ENCODE measurements at places on chromosomes 5 and 9.

GRCh38 chr5:159906943-159907342 lies 9.3 kb upstream of the ADRA1B start:
- H3K4me1 ChIP-seq = no peaks in the 10 kb centered on the region
- peaks cover 12% of the 10 kb centered on the region for H3K27me3 ChIP-seq
- H3K36me3 ChIP-seq = no peaks in the 10 kb centered on the region
- H3K27ac ChIP-seq = no peak overlapping the region
- no peak overlapping the region for H3K4me3 ChIP-seq
- no peak for DNase-seq

GRCh38 chr9:134955801-134956200 lies 38.1 kb upstream of the FCN1 start:
- no peak overlapping the region for H3K4me3 ChIP-seq

DNA sequence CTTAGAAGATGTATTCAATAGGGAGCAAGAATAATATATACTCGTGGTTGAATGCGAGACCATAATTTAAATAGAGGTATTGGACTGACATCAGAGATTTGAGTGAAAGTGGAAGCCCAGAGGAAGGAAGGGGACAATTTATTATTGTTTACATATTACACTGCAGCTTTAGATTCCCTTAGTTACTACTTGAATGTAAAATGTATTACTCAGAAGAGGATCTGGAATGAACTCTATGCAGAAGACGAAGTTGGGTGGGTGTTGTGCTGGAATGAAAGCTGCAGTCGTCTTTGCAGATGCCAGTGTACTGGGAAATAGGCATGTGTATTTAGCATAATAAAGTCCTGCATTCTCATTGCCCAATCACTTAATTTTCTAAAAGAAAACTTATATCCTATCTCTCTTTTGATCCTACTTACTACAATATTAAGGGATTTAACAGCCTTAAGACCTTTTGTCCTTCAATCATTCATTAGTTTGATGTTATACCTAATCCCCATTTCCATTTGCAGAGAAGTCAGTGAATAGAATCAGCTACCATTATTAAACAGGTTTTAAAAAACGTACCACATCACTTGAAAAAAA lies 570.7 kb upstream of the WWC1 start:
- no peak for DNase-seq
- no peaks in the 10 kb centered on the region for H3K36me3 ChIP-seq
- H3K4me3 ChIP-seq = no peak overlapping the region
- no peak overlapping the region for H3K27ac ChIP-seq

- H3K27ac ChIP-seq = no peak overlapping the region
- no peak for DNase-seq
Observed at GRCh38 chr5:174097486-174098185, 52.1 kb downstream of the NSG2 start.

- H3K4me3 ChIP-seq = no peak overlapping the region
- peak; percentile 47 for DNase-seq
- H3K36me3 ChIP-seq = no peaks in the 10 kb centered on the region
- peaks cover 30% of the 10 kb centered on the region for H3K4me1 ChIP-seq
Observed at GRCh38 chr5:95723632-95724369, 7.3 kb upstream of the RHOBTB3 start.

GRCh38 chr9:84121991-84122523 lies 141.5 kb downstream of the RMI1 start:
- no peak for DNase-seq
- no peak overlapping the region for H3K4me3 ChIP-seq
- H3K4me1 ChIP-seq = no peaks in the 10 kb centered on the region
- no peaks in the 10 kb centered on the region for H3K36me3 ChIP-seq
- H3K27me3 ChIP-seq = no peaks in the 10 kb centered on the region

GRCh38 chr9:100555471-100555870 lies 22.4 kb upstream of the CAVIN4 start:
- no peaks in the 10 kb centered on the region for H3K4me1 ChIP-seq
- no peak overlapping the region for H3K4me3 ChIP-seq
- no peak for DNase-seq
- no peaks in the 10 kb centered on the region for H3K36me3 ChIP-seq
- H3K27ac ChIP-seq = no peak overlapping the region

GRCh38 chr5:27103486-27103885 lies 65.1 kb upstream of the CDH9 start:
- H3K36me3 ChIP-seq = no peaks in the 10 kb centered on the region
- no peak overlapping the region for H3K27ac ChIP-seq
- H3K27me3 ChIP-seq = no peaks in the 10 kb centered on the region
- no peak for DNase-seq
- no peak overlapping the region for H3K4me3 ChIP-seq

- DNase-seq = peak; percentile 60
- peaks cover 5% of the 10 kb centered on the region for H3K4me1 ChIP-seq
- no peak overlapping the region for H3K27ac ChIP-seq
- H3K36me3 ChIP-seq = no peaks in the 10 kb centered on the region
- H3K27me3 ChIP-seq = no peaks in the 10 kb centered on the region
- H3K4me3 ChIP-seq = no peak overlapping the region
Observed at GRCh38 chr5:172827841-172828240, 6.2 kb upstream of the ERGIC1 start.

GRCh38 chr5:159406571-159406970 lies 76.3 kb upstream of the IL12B start:
- no peaks in the 10 kb centered on the region for H3K36me3 ChIP-seq
- H3K27ac ChIP-seq = no peak overlapping the region
- no peak overlapping the region for H3K4me3 ChIP-seq
- DNase-seq = no peak
- no peaks in the 10 kb centered on the region for H3K4me1 ChIP-seq

DNA sequence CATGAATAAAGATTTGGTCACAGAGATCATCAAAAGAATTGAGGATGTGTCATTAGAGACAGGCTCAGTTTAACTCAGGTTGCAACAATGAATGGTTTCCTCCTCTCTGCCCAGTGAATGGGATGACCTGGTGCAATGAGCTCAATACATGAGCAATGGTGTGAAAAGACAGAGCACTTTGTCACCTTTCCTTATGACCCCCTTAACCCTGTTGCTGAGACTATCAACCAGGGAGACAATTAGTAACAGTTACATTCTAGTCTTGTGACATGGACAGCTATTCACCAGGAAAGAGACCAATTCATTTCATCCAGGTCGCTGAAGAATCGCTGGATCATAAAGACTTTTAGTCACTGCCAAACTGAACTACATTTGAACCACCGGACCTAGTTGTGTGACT lies 19.9 kb upstream of the CDH6 start:
- no peak overlapping the region for H3K4me3 ChIP-seq
- no peaks in the 10 kb centered on the region for H3K36me3 ChIP-seq
- H3K27ac ChIP-seq = no peak overlapping the region
- no peak for DNase-seq
- H3K27me3 ChIP-seq = no peaks in the 10 kb centered on the region
- H3K4me1 ChIP-seq = no peaks in the 10 kb centered on the region

DNA sequence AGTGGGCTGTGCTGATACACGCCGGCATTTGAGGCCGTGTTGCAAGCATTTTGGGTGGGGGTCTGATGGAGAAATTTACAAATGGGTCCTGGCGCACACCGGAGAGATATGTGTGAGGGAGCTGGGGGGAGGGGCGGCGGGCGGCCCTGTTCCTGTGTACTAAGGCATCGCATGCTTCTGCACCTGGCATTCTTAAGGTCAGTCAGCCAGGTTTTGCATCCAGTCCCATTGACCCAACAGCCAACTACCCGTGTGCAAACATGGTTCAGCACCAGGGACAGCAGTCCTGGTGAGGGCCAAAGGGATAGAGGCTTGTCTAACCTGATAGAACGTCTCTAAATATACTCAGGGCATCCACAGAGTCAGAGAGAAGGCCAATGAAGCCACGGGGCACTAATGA lies 839 bp downstream of the GABRG2 start:
- no peak overlapping the region for H3K27ac ChIP-seq
- DNase-seq = peak; percentile 5
- no peaks in the 10 kb centered on the region for H3K36me3 ChIP-seq
- H3K4me1 ChIP-seq = no peaks in the 10 kb centered on the region
- H3K27me3 ChIP-seq = no peaks in the 10 kb centered on the region
- no peak overlapping the region for H3K4me3 ChIP-seq

DNA sequence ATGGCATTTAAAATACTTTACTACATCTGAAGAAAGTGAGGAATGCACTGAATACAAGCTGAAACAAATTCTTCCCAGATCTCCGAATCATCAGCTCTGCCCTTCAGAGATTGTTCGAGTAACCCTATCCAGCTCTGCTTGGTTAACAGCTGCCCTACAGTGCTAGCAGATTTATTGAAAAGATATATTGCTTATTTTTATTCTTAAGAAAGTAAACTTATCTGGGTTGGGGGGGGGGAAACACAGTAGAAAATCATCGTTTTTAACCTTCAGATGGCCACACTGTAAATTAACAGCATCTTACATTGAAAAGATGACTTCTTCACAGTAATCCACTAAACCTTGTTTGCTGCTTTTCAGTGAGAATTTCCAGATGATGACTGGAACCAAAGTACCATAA lies 210.8 kb downstream of the NFIB start:
- no peaks in the 10 kb centered on the region for H3K27me3 ChIP-seq
- H3K36me3 ChIP-seq = no peaks in the 10 kb centered on the region
- no peak overlapping the region for H3K27ac ChIP-seq
- no peak for DNase-seq
- H3K4me3 ChIP-seq = no peak overlapping the region

DNA sequence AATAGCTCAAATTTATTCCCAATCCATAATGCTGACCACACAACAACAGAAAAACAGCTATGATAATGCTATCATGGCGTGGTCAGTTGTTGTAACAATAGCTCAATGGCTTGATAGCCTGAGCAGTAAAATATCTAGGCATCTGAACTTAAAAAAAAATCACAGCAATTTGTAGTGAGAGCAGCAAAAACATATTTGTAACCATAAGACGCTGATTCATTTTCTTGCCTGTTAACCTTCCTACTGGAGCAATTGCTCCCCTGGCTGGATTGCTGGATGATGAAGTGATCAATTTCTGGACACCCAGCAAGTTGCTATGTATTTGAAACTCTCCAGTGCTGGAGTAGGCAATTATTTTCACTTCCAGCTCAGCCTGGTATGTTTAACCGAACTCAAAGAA lies 115.1 kb downstream of the PCSK1 start:
- no peak overlapping the region for H3K4me3 ChIP-seq
- DNase-seq = no peak

GRCh38 chr5:68380078-68380477 lies 164.5 kb downstream of the PIK3R1 start:
- H3K4me3 ChIP-seq = no peak overlapping the region
- DNase-seq = no peak
- no peaks in the 10 kb centered on the region for H3K27me3 ChIP-seq
- H3K4me1 ChIP-seq = no peaks in the 10 kb centered on the region

DNA sequence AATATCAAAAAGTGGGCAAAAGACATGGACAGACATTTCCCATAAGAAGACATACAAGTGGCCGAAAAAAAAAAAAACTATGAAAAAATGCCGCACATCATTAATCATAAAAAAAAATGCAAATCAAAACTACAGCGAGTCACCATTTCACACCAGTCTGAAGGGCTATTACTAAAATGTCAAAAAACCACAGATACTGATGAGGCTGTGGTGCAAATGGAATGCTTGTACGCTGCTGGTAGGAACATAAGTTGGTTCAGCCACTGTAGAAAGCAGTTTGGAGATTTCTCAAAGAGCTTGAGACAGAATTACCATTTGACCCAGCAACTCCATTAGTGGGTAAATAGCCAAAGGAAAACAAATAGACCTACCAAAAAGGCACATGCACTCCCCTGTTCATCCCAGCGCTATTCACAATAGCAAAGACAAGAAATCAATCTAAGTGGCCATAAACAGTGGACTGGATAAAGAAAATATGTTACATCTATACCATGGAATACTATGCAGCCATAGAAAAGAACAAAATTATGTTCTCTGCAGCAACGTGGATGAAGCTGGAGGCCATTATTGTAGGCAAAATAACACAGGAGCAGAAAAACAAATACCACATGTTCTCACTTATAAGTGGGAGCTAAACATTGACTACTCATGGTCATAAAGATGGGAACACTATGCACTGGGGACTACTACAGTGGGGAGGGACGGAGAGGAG lies 110.6 kb upstream of the BOD1 start:
- no peak overlapping the region for H3K27ac ChIP-seq
- no peaks in the 10 kb centered on the region for H3K4me1 ChIP-seq
- no peaks in the 10 kb centered on the region for H3K36me3 ChIP-seq
- H3K27me3 ChIP-seq = no peaks in the 10 kb centered on the region
- DNase-seq = no peak
- H3K4me3 ChIP-seq = no peak overlapping the region

GRCh38 chr5:168328814-168329213 lies 37.4 kb downstream of the WWC1 start:
- H3K27me3 ChIP-seq = peaks cover 12% of the 10 kb centered on the region
- H3K4me1 ChIP-seq = no peaks in the 10 kb centered on the region
- H3K27ac ChIP-seq = no peak overlapping the region
- no peak for DNase-seq
- no peaks in the 10 kb centered on the region for H3K36me3 ChIP-seq

- H3K36me3 ChIP-seq = no peaks in the 10 kb centered on the region
- no peak overlapping the region for H3K27ac ChIP-seq
- H3K4me1 ChIP-seq = no peaks in the 10 kb centered on the region
Observed at GRCh38 chr5:62152394-62153087, 153.5 kb upstream of the KIF2A start.

All from K562 (cell line).